ENCODE measurements at places on chromosomes 1 and 21.
A peak's percentile ranks its signal among the peaks of the same experiment; 100 is the strongest.

- no peak for DNase-seq
- no peaks in the 10 kb centered on the region for H3K27me3 ChIP-seq
- no peak overlapping the region for H3K4me3 ChIP-seq
- H3K27ac ChIP-seq = no peak overlapping the region
- no peaks in the 10 kb centered on the region for H3K36me3 ChIP-seq
- H3K4me1 ChIP-seq = no peaks in the 10 kb centered on the region
These were observed 245.4 kb downstream of the SMYD3 start for GRCh38 chr1:246261639-246262038.

DNA sequence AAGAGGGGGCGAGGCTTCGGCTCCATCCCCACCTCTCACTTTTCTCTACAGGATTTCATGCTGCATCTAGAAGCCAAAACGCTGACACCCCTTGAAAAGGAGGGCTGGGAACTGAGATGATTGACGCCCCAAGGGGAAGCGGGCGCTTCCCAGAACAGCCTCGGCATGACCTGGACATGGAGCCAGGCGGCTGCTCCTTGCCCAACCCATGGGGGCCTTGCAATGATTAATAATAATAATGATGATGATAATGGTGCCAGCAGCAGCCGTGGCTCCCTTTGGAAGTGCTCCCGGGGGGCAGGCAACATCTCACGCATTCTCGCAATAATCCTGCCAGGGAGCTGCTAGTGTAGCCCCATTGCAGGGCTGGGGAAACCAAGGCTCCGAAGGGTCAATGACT is 78.2 kb downstream of the RAP1GAP start:
- H3K36me3 ChIP-seq = no peaks in the 10 kb centered on the region
- H3K4me3 ChIP-seq = no peak overlapping the region
- no peaks in the 10 kb centered on the region for H3K27me3 ChIP-seq
- no peak for DNase-seq

DNA sequence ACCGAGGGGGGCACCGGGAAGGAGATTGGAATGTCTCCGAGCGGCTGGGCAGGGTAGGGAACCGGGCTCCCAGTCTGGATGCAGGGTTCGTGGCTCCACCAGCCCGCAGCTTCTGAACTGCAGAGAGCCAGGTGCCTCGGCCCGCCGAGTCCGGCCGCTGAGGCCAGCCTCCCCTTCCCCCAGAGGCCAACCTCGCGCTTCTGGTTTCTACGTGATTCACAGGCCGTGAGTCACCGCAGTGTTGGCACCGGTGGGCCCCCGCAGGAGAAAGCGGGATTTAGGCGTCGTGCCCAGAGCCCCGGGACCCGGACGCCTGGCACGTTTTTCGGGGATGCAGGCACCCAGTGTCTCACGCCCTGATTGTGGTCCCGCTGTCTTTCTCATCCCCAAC is 458 bp downstream of the CRABP2 start:
- no peaks in the 10 kb centered on the region for H3K27me3 ChIP-seq
- H3K36me3 ChIP-seq = no peaks in the 10 kb centered on the region
- H3K27ac ChIP-seq = no peak overlapping the region

DNA sequence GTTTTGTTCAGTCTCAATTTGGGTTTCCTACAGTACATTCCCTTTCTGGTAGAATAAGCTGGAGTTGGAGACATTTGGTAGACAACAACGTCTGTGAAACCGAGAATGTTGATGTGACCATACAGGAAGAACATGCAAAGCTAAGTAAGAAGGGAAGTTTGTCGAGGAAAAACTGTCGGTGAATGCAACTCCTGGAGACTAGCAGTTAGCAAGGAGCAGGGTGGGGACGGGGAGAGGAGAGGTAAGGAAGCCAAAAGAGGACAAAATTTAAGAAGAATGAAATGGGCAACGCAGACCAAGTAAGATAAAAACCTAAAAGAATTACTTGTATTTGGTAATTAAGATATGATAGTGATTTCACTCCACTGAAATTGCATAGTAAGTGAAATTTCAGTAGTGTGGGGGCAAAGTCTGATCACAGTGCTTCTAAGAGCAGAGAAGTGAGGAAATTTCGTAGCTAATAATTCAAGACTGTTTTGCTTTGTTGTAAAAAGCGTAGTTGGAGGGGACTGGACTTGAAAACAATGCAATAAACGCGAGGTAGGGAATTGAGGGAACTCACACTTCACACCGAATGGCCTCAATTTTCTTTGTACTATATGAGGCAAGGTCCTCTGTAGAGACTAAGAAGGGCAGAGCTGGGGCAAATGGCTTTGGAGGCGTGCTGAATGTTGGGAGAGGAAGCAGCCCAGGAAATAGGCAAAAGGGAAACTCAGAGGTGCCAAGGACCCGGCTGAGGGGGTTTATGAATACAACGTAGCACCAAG is 787 bp upstream of the GIPC2 start:
- DNase-seq = no peak
- H3K27me3 ChIP-seq = peaks cover 16% of the 10 kb centered on the region

DNA sequence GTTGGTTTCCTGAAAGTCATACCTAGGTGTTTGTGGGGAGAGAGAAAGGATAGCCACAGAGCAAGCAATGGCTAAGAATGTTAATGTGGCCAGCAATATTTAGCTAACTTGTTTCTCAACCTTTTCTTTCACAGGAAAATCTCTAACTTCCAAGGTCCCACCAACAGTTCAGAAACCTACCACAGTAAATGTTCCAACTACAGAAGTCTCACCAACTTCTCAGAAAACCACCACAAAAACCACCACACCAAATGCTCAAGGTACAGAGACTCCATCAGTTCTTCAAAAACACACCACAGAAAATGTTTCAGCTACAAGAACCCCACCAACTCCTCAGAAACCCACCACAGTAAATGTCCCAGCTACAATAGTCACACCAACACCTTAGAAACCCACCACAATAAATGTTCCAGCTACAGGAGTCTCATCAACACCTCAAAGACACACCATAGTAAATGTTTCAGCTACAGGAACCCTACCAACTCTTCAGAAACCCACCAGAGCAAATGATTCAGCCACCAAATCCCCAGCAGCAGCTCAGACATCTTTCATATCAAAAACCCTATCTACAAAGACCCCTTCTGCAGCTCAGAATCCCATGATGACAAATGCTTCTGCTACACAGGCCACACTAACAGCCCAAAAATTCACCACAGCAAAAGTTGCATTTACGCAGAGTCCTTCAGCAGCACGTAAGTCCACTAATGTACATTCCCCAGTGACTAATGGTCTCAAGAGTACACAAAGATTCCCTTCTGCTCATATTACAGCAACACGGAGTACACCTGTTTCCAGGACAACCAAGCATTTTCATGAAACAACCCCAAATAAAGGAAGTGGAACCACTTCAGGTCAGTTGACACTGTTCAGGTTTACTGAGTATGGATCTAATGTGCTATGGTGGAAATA is 15.3 kb downstream of the CD55 start:
- DNase-seq = no peak
- peaks cover 15% of the 10 kb centered on the region for H3K4me1 ChIP-seq
- no peak overlapping the region for H3K27ac ChIP-seq
- H3K36me3 ChIP-seq = peaks cover 34% of the 10 kb centered on the region
- H3K4me3 ChIP-seq = no peak overlapping the region
- H3K27me3 ChIP-seq = no peaks in the 10 kb centered on the region

GRCh38 chr21:33010931-33011330 is 14.8 kb upstream of the OLIG2 start:
- no peak overlapping the region for H3K4me3 ChIP-seq
- peaks cover 8% of the 10 kb centered on the region for H3K4me1 ChIP-seq
- peaks cover 1% of the 10 kb centered on the region for H3K27me3 ChIP-seq
- DNase-seq = no peak
- H3K27ac ChIP-seq = peak overlapping the region; percentile 51

Data from RWPE2 (cell line).